ENCODE measurements at places on chromosomes 11 and 22.

- no peak for DNase-seq
Measured at GRCh38 chr22:28600546-28601143, 79.0 kb downstream of the TTC28 start.

GRCh38 chr11:72007089-72007476 is 8.4 kb downstream of the IL18BP start:
- DNase-seq = no peak

- DNase-seq = no peak
Measured at GRCh38 chr22:38569181-38569971, 607 bp downstream of the DMC1 start.

GRCh38 chr11:19931771-19932369 is 219.2 kb downstream of the NAV2 start:
- no peak for DNase-seq

Data from amygdala (tissue), 56 donors.